ENCODE measurements at places on chromosomes 12 and 14.

DNA sequence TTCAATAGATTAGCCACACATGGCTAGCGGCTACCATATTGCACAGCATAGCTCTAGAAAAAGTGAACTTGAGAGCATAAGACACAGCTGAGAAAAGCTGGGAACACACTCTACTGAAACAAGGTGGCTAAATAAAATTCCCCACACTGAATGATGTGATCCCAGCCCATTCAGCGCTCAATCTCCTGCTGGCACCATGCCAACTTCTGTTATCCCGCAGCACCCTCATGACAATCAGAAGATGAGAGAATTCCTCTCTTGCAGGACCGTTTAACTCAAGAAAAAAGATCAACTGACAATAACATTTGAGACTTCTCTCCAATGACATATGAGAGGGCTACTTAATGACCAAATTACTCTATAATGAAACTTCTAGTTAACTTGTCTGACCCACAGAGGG, 115.4 kb downstream of the ADAMTS20 start:
- DNase-seq = no peak

- no peak for DNase-seq
Measured at GRCh38 chr14:90659156-90659555, 157.1 kb downstream of the TTC7B start.

DNA sequence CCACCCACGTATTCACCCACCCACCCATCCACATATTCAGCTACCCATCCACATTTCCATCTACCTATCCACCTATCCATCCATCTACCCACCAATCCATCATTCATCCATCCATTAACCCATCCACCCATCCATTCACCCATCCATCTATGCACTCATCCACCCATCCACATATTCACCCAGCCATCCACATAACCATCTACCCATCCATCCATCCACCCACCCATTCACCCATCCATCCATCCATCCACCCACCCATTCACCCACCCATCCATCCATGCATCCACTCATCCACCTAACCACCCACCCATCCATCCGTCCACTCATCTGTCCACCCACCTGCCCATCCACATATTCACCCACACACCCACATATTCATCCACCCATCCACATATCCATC, 70.5 kb downstream of the LGMN start:
- no peak for DNase-seq

DNA sequence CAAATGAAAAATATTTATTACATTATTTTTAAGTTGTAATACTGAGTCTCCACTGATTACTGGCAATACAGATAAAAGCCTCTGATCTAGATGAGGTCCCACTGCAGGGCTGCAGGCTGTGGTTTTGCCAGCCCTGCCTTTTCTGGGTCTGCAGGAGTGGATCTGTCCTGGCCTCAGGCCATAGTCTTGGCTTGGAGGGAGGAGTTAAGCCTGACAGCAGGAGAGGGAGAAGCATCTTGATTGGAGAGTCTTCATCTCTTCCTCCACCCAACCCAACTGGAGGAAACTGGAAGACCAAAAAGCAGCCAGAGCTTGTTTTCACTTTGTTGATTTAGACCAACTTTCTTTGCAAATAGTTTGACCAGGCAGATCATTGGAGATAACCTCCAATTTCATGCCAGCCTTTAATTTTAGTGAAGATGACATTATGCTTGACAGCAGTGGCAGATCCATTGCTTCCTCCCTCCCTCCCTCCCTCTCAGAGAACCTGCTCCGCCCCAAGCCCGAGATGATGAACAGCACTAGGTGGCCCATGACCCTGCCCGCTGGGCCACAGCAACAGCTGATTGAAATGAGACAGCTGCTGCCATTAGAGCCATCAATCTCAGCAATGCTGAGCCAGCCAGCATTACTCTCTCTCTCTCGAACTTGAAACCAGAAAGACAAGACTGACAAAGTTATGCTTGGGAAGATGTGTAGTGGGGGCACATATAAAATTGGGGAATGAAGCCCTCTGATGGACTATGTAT, 222.4 kb downstream of the GLT1D1 start:
- DNase-seq = no peak

DNA sequence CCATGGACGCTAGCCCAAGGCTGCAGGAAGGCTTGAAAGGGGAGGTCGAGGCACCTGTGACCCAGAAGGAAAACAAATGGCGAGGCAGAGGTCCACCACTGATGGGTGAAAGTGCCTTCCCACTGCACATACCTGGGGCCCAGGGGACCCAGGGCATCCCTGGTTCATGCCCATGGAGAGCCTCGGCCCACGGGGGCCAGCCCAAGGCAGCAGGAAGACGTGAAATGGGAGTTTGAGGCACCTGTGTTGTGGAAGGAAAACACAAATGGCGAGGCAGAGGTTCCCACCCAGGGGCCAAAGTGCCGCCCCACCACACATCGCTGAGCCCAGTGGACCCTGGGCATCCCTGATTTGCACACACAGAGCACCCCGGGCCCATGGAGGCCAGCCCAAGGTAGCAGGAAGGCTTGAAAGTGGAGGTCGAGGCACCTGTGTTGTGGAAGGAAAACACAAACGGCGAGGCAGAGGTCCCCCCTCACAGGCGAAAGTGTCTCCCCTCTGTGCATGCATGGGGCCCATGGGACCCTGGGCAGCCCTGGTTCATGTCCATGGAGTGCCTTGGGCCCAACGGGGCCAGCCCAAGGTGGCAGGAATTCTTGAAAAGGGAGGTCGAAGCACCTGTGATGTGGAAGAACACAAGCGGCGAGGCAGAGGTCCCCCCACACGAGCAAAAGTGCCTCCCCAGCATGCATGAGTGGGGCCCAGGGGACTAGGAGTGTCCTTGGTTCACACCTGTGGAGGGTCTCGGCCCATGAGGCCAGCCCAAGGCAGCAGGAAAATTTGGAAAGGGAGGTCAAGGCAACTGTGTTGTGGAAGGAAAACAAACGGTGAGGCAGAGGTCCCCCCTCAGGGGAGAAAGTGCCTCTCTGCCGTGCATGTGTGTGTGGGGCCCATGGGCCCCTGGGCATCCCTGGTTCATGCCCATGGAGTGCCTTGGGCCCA, 383.3 kb downstream of the ALG10 start:
- peak; percentile 2 for DNase-seq

DNA sequence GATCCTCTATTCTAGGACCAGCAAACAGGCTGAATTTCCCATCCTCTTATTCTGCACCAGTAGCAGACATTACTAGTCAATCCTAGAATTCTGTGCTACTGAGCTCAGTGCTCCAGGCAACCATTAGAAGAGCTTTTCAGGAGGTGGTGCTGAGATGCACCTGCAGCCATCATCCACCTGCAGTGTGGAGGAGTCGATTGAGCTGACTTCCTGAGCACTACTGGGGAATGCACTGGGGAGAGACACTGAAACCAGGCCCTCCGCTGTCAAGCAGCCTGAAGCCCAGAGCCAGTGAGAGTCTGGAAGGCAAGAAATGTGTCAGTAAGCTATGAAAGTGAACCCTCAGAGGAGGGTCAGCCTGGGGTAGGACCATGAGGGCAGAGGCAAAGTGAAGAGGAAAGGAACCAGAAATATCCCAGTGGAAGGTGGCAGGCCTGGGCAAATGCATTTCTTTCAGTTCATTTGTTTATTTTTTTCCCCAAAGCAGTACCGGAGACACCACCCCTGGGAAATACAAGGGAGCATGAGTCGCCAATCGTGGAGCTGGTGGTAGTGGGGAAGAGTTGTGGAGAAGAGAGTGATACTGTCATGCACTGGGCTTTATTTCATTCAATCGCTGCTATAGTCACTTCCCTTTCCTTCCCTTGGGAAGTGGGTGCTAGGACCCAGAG, 23.0 kb upstream of the SERPINA4 start:
- DNase-seq = no peak

GRCh38 chr12:106601031-106601430, 18.2 kb downstream of the RFX4 start:
- DNase-seq = peak; percentile 56

DNA sequence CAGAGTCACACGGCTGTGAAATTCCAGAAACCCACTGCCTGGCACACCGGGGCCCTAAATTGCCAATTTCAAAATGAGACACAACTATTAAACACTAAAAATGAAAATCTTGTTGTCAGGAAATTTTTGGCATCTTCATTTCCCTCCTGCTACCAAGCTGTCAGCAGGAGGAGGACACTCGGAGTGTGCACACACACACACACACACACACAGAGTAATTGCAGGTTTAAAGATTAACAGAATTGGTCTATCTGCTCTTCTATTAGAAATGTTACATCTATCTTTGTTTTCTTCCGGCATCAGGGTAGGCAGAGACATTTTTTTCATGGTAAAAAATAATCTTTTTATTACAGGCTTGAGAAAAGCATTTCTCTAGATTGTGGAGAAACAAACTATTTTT, 314.2 kb downstream of the EGLN3 start:
- DNase-seq = no peak

DNA sequence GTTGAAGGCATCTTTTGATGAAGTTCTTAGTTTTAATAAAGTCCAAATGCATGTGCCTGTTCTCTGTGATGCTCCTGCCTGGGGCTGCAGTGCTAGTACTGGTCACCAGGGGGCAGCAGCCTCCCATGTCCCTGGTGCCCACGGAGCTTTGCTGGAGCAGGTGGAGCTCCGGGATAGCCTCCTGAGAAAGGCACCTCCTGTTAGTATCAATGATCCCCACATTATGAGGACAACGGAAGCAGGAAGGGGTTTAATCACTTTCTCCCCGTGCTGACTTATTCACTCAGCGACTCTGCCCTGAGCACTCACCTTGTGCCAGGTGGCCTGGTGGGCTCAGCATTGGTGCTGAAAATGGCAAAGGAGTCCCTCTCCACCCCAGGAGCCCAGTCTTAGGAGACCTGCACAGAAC, 123.0 kb upstream of the PZP start:
- DNase-seq = peak; percentile 83

- DNase-seq = no peak
Measured at GRCh38 chr12:57624441-57625220, 8.4 kb downstream of the B4GALNT1 start.

GRCh38 chr14:51431741-51432140, 191.7 kb downstream of the TMX1 start:
- DNase-seq = no peak

DNA sequence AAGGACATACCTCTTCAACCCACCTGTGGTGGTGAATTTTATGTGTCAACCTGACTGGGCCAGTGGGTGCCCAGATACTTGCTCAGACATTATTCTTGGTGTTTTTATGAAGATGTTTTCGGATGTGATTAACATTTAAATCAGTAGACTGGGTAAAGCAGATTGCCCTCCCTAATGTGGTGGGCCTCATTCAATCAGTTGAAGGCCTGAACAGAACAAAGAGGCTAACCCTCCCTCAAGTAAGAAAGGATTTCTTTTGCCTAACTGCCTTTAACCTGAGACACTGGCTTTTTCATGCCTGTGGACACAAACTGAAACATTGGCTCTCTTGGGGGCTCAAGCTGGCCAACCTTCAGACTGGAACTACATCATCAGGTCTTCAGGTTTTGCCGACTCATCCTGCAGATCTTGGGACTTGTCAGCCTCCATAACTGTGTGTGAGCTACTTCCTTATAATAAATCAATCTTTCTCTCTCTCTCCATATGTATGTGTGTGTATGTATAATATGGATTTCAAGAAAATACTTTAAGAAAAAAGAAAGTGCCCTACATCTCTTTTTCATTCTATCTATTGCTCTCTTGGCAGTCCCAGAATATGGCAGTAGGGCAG, 39.4 kb downstream of the RTN1 start:
- no peak for DNase-seq

- no peak for DNase-seq
Measured at GRCh38 chr12:62250671-62251608, 9.3 kb upstream of the USP15 start.

DNA sequence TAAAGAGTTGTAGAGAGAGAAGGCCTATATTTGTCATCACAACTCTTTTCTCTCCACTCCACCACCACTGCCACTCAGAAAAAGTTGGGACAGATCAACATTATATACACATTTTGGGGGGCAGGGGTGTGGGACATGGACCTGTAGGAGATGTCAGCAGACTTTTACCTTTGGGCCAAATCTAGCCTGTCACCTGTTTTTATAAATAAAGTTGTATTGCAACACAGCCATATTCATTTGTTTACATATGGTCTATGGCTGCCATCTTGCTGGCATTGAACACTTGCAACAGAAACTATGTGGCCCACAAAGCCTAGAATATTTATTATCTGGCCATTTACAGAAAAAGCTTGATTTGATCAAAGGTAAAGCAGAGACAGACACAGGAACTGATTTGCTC, 250.7 kb downstream of the BTG1 start:
- DNase-seq = no peak

GRCh38 chr12:66071549-66071948, 59.0 kb downstream of the LLPH start:
- no peak for DNase-seq

GRCh38 chr12:12467688-12468261, 94.9 kb downstream of the DUSP16 start:
- DNase-seq = no peak

DNA sequence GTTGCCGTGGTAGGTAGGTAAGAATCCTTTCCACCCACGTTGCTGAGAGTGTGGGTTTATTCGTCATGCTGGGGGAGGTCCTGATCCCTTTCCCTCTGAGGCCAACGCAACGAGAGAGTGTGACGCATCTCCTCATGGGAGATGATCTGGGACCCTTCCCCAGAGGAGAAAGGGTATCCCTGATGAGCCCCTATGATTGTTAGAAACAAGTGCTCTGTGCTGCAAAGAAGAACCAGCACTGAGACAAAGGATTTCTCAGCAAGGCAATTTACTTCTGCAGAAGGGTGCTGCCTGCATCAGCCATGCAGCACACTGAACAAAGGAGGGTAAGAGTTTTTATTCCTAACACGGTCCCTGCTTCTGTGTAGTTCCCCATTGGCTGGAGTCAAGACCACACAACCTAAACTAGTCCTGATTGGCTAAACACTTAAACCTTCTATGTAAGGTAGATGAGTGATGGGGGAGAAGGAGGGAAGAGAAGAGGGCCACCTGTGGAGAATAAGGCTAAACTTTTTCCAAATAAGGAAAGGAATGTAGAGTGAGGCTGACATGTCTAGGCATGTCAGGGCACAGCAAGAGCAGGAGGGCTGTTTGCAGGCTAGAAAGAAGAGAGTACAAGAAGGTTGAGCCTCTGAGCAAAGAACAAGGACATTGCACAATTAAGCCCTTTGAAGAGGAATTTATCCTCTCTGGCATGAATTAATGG, 21.3 kb downstream of the CLEC2A start:
- DNase-seq = no peak

DNA sequence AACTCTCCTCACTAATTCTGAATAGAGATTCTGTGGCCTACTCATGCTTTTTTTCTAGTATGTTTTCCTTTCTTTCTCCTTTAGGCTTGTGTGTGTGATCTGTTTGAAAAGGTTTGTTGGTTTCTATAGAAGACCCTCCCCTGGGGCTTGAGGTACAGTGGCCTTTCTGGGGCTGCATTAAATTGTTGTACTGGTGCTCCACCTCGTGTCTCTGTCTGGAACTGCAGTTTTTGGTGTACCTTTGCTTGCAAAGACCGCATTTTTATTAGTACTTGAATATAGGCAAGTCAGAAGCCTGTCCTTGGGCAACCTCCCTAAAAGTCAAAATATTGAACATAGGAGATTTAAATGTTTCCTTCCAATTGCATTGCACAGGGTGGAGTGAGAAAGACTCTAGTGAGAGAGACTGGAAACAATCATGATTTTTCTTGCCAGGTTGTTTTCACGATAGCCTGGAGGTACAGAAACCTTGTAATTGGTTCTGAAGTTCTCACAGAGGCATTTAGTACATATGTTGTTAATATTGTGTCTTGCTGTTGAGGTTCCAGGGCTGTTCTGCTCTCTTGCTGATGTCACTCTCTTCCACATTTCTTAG, 39.0 kb downstream of the SLCO1B1 start:
- peak; percentile 88 for DNase-seq

- no peak for DNase-seq
Measured at GRCh38 chr12:75722714-75723200, 211.3 kb upstream of the KRR1 start.
